Mesothelial cell of epicardium (in vitro differentiated cells): ENCODE measurements at places on chromosomes 1 and 21.

- DNase-seq: no peak
These were observed 14.2 kb upstream of the RGS4 start for GRCh38 chr1:163055005-163055404.

DNA sequence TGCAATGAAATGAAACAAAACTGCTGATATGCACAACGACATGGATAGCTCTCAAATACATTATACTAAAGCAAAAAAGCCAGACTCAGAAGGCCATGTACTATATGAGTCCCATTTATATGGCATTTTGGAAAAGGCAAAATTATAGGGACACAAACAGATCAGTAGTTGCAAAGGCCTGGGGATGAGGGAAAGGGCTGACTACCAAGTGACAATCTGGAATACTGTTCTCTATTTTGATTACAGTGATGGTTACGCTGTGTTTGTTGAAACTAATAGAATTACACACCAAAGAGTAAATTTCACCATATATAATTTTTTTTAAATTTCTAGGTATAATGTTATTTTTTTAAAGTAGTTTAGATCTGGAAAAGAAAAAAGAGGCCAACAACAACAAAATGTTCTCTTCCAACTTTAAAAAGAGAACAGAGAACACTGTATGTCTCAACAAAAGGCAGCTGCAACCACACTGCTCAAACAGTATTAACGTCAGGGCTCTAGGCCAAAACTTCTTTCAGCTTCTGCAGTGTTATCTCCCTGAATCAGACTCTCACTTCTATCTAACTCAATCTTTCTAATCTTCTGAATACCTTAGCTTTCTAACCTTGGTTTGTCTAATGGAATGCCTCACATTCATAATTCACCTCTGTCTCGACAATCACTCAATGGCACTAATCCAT is 75.8 kb downstream of the FOXJ3 start:
- no peak for DNase-seq

DNA sequence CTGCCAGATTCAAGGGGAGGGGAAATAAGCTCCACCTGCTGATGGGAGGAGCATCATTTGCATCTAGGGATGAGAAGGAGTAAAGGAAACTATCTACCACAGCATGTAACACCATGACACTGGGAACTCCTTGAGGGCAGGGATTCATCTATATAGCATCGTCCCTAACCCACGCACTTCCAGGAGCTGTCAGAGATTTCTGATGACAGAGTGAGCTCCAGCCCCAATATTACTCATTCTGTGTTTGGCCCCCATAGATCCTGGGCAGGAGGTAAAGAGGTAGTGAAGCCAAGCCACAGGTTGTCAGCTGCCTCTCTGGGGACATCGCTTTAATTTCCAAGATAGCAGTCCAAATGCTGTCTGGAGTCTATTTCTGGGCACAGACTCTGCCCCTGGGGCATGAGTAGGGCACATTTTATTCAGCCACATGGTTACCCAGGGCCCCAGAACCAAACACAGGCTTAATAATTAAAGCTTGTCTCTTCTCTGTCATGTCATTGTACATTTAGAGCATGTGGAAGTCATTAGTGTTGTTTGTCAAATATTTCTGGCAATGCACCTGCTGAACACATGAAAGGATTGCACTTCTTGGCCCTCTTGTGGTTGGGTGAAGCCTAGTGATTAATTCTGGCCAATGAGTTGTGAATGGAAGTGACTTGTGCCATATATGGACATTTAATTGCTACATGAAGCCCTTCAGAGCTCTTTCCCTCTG is 105.9 kb upstream of the POU3F1 start:
- no peak for DNase-seq

GRCh38 chr1:59564192-59564891 is 250.4 kb upstream of the HOOK1 start:
- no peak for DNase-seq

DNA sequence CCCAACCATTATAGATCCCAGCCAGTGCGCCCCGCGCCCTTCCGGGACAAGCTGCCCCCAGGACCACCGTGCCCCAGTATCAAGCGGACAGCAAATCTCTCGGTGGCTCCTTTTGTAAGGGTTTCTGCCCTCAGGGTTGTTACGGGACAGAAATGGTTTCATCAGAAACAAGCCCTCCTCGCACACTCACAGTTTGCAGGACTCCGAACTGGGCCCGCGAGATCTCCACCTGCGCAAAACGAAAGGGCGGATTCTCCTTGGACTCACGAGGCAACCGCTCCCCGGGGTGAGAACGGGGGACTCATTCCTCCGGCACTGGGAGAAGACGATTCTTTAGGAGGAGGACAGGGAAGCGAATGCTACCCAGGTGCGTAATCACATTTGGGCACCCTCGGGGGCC is 51.1 kb upstream of the H6PD start:
- no peak for DNase-seq

- no peak for DNase-seq
These were observed 336.5 kb downstream of the RRAGC start for GRCh38 chr1:38522915-38523567.

DNA sequence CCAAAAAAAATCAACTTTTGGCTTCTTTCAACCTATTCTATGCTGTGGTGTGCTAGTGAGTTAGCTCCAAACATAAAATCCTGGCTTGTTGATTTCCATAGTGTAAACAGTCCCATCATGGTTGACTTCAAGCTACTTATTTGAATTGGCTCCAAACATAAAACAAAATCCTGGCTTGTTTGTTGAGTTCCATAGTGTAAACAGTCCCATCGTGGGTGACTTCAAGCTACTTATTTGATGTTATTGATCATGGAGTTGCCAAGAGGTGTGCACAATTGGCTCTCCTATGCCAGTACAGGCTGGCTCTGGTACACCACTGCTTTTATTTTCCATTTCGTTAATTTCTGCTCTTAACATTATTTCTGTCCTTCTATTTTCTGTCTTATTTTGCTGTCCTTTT is 1.8 kb upstream of the COA6 start:
- no peak for DNase-seq

- DNase-seq: no peak
These were observed 43.2 kb downstream of the GDAP2 start for GRCh38 chr1:117886101-117886795.

GRCh38 chr1:93001893-93002292 is 40.6 kb upstream of the DIPK1A start:
- no peak for DNase-seq

DNA sequence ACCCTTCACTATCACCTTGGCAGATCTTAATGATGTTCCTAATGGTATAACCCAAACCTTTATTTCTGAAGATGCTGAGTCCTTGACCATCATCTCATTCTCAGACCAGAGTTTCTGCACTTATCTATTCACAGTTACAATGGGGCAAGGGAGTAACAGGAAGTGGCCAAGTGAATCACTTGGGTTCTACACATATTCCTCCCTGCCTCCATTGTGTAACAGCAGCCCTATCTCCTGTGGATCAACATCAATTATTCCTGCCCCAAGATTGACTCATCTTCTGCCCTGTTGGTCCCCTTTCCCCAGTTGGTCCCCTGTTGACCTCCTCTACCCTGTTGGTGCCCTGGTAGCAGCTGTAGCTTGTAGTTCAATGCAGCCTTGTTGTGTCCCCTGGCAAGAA is 10.3 kb upstream of the S100A7 start:
- DNase-seq: no peak

DNA sequence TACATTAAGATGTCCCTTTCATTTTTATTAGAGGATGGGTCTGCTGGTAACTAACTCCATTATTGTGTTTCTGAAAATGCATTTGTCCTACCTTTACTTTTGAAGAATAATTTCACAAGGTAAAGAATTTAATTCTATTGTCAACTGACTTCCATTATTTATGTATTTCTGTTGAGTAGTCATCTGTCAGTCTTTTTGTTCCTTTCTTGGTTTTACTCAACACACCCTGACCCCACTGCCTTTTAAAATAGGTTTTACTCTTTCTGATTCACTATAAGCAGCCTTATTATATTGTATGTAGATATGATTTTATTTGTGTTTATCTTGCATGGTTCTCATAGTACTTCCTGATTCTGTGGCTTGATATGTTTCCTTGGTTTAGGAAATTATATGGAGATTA is 237.5 kb downstream of the TGFB2 start:
- DNase-seq: no peak

DNA sequence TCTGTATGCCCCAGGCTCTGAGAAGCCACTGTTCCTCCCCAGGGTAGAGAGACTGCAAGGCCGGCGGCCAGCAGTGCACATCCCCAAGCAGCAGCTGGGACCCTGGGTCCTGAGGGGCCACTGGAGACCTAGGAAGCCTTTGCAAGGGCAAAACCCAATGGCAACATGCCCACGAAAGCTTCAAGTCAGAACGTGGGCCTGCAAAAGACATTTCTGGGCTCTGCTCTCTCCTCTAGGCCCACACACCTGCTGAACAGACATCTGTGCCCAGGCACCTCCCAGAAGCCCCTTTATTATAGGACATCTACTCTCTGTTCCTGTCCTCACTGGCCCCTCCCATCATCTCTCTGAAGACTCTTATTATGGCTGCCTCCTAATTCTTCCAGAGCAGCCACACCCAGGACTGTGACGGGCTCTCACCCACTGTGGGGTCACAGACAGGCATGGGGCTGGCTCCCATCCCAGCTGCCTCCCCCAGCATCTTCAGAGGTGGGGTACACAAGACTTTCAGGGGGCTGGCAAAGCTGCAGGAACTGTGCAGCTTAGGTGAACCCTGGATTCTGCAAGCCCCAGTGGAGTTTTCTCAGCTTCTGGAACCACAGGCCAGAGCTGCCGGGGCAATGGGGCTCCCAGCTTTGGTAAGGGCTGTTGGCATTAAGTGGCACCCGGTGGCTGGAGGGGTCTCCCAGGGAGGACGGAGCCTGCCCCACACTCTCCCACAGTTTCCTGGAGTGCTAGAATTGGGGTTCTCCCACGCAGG is 12.6 kb downstream of the TRIM11 start:
- no peak for DNase-seq

DNA sequence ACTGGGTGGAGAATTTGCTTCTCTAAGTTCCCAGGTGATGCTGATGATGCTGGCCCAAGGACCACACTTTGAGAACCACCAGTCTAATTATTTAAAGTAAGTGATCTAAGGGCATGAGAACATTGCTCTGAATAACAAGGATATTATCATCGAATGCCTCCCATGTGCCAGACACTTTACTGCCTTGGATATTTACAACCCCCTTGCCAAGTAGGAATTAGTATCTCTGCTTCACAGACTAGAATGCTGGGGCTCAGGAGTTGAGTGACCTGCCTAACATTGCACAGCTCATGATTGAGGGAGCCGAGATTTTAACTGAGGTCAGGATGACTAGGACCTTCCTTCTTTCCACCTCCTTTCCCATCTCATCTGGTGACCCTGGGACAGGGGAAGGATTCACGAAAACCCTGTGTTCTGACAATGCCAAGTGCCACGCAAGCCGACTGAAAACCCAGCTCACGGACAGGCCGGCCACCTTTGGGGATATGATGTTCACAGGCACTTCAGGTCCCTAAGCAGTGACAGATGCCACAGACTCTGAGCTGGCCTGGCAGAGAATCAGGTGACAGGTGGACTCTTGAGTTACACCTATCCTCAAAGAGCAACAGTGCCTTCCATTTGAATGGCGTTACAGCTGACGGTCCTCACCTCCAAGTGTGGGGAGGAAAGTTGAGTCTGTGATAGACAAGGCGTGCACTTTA is 230.7 kb downstream of the TOMM20 start:
- no peak for DNase-seq

GRCh38 chr1:239707615-239708014 is 321.2 kb downstream of the CHRM3 start:
- DNase-seq: no peak
